ENCODE measurements at places on chromosomes 12 and 14.

DNA sequence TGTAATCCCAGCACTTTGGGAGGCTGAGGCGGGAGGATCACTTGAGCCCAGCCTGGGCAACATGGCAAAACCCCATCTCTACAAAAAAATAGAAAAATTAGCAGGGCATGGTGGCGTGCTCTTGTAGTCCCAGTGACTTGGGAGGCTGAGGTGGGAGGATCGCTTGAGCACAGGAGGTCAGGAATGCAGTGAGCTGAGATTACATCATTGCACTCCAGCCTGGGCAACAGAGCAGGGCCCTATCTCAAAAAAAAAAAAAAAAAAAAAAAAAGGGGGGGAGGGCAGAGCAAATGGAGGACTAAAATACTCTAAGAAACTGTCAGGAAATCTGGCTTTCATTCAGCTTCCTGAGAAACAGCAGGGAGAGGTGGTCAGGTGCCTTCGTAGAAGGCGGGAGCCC is 31.7 kb upstream of the TSPAN9 start:
- no peaks in the 10 kb centered on the region for H3K4me1 ChIP-seq
- no peaks in the 10 kb centered on the region for H3K36me3 ChIP-seq

GRCh38 chr12:130685250-130685787 is 30.8 kb downstream of the RIMBP2 start:
- no peaks in the 10 kb centered on the region for H3K4me1 ChIP-seq
- H3K27ac ChIP-seq = no peak overlapping the region
- no peaks in the 10 kb centered on the region for H3K36me3 ChIP-seq
- no peak overlapping the region for H3K4me3 ChIP-seq
- peaks cover 29% of the 10 kb centered on the region for H3K27me3 ChIP-seq

DNA sequence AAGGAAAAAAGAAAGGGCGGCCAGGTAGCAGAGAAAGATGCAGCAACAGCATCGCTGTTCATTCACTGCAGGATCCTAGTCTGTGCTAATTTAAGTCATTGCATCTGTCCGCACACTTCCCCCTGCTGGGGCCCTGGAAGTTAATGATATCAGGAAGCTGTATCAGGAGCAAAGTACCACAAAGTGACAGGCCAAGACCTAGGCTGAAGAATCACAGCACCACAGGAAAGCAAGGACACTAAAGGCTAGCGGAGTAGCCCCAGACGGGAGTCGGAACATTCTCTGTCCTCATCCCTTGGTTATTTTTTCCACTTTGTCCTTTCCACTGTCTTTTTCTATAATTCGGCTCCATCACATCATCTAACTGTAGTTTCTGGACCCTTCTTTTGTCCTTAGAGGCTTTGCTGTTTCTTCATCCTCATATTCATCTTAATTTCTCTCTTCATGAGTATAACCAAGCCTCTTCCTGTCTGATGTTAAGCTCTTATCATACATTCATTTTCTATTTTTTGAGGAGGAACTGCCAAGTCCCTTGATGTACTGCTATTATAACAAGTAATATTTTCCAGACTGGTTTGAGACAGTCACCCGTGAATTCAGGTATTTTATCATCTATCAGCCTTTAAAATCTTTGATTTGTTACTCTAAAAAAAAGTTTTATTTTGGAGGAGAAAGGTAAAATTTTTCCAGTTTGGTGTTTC is 28.3 kb downstream of the DUSP16 start:
- no peak for DNase-seq
- no peak overlapping the region for H3K4me3 ChIP-seq
- no peak overlapping the region for H3K27ac ChIP-seq
- no peaks in the 10 kb centered on the region for H3K4me1 ChIP-seq
- no peaks in the 10 kb centered on the region for H3K27me3 ChIP-seq

- no peaks in the 10 kb centered on the region for H3K36me3 ChIP-seq
- DNase-seq = no peak
- H3K27me3 ChIP-seq = no peaks in the 10 kb centered on the region
- no peaks in the 10 kb centered on the region for H3K4me1 ChIP-seq
- no peak overlapping the region for H3K4me3 ChIP-seq
These were observed 1241.6 kb upstream of the USP15 start for GRCh38 chr12:61018571-61018970.

DNA sequence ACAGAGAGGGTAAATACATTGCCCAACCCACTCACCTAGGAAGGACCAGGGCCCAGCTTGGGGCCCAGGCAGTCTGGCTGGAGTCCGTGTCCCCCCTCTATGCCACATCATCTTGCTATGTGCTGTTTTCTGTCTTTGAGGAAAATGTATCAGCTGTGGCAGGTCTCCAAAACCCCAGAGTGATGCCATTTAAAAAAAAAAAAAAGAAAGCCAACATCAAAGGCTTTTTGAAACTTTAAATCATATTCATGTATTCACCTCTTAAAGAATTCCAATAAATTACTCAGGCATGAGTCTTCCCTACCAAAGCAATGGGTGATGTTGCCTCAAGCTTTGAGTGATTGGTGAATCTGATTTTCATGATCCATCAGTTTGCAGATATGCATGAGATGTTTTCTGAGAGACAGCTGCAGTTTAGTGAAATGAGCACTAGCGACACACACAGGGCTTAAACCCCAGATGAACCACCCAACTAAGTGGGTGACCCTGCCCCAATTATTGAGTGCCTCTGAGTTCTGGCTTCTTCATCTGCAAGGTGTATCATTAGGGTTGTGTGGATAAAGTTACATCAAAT is 6.1 kb downstream of the KRT81 start:
- H3K4me1 ChIP-seq = peaks cover 12% of the 10 kb centered on the region
- no peaks in the 10 kb centered on the region for H3K36me3 ChIP-seq
- H3K27ac ChIP-seq = no peak overlapping the region
- no peak overlapping the region for H3K4me3 ChIP-seq
- no peak for DNase-seq

GRCh38 chr12:50505675-50506530 is 1.1 kb downstream of the DIP2B start:
- H3K36me3 ChIP-seq = no peaks in the 10 kb centered on the region
- peaks cover 62% of the 10 kb centered on the region for H3K4me1 ChIP-seq
- no peak for DNase-seq
- H3K27ac ChIP-seq = peak overlapping the region; percentile 93

DNA sequence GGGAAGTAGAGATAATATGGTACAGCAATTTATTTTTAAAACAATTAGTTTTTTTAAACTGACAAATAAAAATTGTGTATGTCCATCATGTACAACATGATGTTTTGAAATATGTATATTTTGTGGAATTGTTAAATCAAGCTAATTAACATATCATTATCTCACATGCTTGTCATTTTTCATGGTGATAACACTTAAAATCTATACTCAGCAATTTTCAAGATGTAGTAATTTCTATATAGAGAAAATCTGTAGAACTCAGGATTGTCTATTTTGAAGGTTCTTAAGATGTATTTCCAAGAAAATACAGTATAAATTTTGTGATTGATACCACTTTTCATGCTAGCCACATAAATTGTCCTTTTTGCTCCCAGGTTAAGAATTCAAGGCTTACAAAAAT is 247.1 kb downstream of the FBXL14 start:
- H3K27me3 ChIP-seq = no peaks in the 10 kb centered on the region
- H3K27ac ChIP-seq = no peak overlapping the region
- no peak overlapping the region for H3K4me3 ChIP-seq

- no peak for DNase-seq
- H3K27ac ChIP-seq = no peak overlapping the region
- H3K4me3 ChIP-seq = no peak overlapping the region
- H3K36me3 ChIP-seq = no peaks in the 10 kb centered on the region
- H3K4me1 ChIP-seq = no peaks in the 10 kb centered on the region
These were observed 108.1 kb upstream of the G2E3 start for GRCh38 chr14:30450631-30451545.

- H3K36me3 ChIP-seq = no peaks in the 10 kb centered on the region
- H3K27ac ChIP-seq = no peak overlapping the region
- no peak for DNase-seq
- no peaks in the 10 kb centered on the region for H3K27me3 ChIP-seq
- peaks cover 18% of the 10 kb centered on the region for H3K4me1 ChIP-seq
These were observed 13.6 kb downstream of the KCNH3 start for GRCh38 chr12:49552425-49552824.

DNA sequence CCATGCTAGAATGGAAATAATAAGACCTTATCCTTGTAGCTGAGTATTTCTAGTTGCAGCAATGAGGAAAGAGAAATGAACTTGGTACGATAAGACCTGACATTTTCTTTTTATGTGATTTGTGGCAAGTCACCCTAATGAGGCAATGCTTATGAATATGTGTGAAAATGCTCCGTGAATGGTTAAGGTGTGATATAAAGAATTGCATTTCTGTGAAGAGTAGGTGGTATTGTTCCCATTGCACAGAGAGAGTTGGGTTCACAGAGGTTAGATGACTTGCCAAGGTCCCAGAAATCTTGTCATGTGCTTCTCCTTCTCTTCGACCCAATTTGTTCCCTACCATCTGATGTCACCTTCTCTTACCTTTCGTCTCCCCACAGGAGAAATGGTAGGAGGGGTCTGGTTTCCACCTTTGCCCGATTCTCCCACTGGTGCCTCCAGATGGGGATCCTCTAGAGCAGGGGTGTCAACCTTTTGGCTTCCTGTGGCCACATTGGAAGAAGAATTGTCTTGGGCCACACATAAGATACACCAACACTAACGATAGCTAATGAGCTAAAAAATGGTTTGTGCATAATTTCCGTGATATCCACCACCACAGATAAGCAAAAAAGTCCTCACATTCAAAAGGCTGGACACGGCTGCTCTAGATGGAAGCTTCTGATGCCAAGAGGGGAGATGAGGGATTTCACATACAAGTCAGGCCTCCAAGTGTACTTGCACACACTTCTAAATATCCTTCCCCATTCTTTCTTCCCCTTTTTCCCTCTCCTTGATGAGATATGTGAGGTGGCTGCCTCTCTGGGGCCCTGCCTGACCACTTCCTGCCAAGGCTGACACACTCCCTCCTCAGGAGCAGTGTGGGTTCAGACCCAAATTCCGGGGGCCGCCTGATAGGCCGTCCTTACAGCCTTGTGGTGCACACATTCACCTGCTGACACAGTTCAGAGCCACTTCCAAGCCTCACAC is 96.1 kb downstream of the PLXNC1 start:
- H3K4me1 ChIP-seq = no peaks in the 10 kb centered on the region
- H3K27ac ChIP-seq = no peak overlapping the region
- H3K36me3 ChIP-seq = no peaks in the 10 kb centered on the region
- no peak overlapping the region for H3K4me3 ChIP-seq

DNA sequence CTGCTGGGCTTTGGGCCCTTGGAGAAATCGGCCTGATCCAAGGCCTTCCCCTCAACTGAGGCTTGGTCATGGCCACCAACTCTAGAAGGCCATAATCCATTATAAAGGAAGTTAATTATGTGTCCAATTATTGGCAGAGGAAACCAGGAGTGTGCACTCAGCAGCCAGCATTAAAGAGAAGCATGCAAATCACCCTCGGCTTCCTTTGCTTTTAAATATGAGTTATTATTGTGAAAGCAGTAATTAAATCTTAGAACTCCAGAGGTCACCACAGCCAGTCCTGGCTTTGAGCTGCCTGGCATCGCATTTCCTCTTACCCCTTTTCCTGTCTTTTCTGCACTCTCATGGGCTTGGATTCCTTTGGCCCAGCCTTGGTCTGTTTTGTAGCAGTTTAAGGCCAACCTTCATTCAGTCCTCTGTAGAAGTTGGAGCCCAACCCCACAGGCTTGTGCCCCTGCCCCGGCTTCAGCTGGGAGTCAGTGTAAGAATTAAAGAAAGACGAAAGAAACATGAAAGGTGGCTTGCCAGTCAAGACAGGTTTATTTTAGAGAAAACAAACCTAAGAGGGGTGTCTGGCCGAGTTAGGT is 14.7 kb upstream of the KRT86 start:
- no peak overlapping the region for H3K4me3 ChIP-seq
- H3K36me3 ChIP-seq = no peaks in the 10 kb centered on the region
- H3K4me1 ChIP-seq = no peaks in the 10 kb centered on the region

Data from esophagus squamous epithelium (tissue), 5 donors.